ENCODE measurements at places on chromosomes 2 and 18.

GRCh38 chr2:128377071-128377910, 58.6 kb upstream of the HS6ST1 start:
- no peak for DNase-seq

DNA sequence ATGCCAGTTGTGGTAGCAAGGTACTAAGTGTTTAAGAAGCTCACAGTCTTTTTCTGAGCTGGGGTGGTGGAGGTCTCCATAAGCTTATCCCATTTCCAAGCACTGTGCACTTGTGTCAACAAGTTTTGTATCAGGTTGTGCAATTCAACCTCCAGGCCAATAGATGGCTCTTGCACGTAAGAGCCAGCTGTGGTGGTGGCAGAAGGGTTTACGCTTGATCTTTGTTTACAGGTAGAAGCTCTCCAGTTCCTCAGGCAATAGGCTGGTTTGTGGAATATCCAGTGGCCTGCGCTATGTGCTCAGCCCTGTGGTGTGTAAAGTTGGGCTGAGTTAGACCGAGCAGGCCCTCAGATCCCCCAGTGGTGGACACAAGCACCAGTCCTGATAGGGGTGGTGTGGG, 89.7 kb upstream of the CNTNAP5 start:
- no peak for DNase-seq

DNA sequence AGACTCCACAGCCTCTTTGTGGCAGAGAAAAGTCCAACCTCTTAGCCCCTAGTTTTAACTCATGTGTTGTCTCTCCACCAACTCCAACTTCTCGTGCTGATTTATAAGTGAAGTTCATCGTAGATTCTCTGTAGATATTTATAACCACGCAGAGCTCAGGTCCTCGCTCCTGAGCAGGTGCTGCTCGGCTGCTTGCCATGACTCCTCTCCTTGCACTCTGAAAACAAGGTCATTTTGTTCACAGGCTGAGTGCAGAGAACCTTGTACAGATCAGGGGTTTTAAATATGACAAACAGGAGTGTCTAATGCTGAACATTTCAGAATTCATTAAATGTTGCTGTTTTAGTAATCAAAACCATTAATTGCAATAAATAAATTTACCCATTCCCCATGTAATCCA, 330.8 kb upstream of the GYPC start:
- no peak for DNase-seq

- no peak for DNase-seq
Observed at GRCh38 chr2:124024561-124025170, 421 bp upstream of the CNTNAP5 start.

DNA sequence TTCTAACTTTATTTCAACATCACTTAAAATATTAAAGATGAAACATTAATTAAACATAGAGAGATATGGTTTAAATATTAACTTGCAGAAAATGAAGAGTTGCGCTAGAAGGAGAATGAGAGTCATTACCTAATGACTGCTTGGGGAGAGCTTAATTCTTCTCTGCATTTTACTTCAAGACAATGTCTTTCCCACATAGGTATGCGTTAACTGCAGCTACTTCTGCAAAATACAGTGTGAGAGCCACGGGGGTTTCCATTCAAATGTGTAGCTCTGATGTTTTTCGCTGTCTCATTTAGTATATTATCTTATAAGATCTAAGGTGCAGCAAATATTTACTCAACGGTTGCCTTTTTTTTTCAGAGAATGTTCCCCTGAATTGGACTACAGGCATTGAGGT, 126.7 kb downstream of the TMX3 start:
- no peak for DNase-seq

DNA sequence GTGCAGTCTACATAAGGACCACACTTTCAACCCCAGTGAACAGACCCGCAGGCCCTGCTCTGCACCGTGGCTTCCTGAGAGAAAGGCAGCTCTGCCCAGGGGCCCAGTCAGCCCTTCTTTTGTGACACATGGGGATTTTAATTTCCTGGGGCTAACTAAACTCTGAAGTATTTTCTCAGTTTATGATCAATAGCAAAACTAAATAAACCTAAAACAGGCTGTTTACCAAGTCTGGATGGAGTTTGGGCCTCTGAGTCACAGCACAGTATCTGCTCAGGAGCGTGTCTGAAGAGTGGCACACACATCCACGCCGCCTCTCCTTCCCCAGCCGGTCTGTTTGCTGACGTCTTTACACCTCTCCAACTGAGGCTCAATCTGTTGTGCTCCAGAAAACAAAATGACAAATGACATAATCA, 72.3 kb downstream of the LDLRAD4 start:
- no peak for DNase-seq

DNA sequence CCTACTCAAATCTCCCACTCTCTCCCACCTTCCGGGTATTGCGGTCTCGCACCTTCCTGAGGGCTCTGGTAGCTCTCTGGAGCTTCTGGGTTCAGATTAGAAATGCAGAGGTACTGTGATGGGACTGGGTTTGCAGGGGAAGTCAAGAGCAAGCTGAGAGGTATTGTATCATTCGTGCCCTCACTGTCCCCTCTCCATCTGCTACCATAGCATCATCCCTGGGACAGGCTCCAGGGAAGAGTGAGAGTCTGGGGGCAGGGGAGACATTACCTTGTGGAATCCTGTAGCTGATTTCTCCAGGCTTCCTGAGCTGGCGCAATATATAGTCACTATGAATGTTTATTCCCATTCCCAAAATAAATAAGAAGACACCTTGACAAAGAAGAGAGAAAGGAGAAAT, 49.6 kb downstream of the SRD5A2 start:
- no peak for DNase-seq

GRCh38 chr2:21270083-21270491, 146.3 kb downstream of the TDRD15 start:
- no peak for DNase-seq

- no peak for DNase-seq
Observed at GRCh38 chr2:9995059-9995458, 43.6 kb downstream of the GRHL1 start.

DNA sequence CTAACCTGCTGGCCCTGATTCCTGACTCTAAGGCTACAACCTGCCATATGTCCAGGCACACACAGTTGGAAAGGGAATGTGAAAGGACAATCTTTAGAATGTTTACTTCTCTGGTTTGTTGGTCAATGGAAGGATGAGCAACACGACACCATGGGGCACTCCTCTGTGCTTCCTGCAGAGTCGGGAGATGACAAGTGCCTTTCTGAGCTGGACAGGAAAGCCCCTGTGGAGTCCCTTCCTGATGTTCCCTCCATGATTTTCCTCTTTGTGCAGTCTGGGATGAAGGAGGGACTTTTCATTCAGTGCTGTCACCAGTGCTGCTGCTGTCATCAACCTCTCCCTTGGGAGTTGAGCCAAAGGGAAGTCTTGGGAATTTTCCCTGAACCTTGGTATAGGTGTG, 22.6 kb upstream of the SERPINB7 start:
- DNase-seq, result no peak

DNA sequence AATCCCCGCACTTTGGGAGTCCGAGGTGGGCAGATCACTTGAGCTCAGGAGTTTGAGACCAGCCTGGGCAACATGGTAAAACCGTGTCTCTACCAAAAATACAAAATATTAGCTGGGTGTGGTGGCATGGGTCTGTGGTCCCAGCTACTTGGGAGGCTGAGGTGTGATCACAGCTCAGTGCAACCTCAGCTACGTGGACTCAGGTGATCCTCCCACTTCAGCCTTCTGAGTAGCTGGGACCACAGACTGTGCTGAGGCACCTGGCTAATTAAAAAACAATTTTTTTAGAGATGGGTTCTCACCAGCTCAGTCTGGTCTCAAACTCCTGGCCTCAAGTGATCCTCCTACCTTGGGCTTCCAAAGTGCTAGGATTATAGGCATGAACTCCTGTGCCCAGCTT, 23.4 kb downstream of the ANKRD12 start:
- no peak for DNase-seq

DNA sequence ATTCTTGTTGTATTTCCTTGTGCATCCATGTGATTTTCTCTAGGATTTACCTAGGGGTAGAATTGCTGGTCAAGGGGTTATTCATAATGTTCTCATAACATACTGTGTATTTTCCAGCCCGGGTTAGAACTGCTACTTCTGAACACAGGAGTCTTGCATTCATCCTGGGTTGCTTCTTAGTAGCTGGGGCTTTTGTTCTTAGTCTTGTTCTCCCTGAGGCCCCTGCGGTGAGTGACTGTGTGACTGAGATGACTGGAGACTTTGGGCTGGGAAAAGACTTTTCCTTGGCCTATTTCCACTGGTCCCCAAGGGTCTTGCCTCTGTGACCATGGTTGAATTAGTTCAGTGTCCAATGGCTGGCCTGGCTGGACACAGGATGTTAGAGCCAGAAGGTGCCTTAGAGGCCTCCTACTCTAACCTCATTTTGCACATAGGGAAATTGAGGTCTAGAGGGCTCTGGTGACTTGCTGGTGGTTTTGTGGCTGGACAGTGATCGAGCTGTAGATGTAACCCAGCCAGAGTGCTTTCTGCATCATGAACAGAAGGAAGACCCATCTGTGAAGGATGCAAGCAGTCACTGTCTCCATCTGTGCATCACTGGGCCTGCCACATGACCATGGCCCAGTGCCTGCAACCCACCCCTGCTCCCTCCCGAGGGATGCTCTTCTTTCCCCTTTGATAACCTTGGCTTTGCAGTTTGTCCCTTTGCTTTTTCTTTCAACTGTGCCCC, 233.3 kb downstream of the FHOD3 start:
- no peak for DNase-seq

GRCh38 chr2:201358684-201359083, 1.5 kb upstream of the FLACC1 start:
- DNase-seq, result no peak

GRCh38 chr2:205644018-205644417, 38.3 kb upstream of the NRP2 start:
- DNase-seq, result no peak

Data from stimulated activated CD8-positive, alpha-beta memory T cell treated with anti-CD3 and anti-CD28 coated beads, Interleukin-2, amount 100 ng/mL, for 1 hour (primary cell).